ENCODE measurements at places on chromosomes 12 and 14.

DNA sequence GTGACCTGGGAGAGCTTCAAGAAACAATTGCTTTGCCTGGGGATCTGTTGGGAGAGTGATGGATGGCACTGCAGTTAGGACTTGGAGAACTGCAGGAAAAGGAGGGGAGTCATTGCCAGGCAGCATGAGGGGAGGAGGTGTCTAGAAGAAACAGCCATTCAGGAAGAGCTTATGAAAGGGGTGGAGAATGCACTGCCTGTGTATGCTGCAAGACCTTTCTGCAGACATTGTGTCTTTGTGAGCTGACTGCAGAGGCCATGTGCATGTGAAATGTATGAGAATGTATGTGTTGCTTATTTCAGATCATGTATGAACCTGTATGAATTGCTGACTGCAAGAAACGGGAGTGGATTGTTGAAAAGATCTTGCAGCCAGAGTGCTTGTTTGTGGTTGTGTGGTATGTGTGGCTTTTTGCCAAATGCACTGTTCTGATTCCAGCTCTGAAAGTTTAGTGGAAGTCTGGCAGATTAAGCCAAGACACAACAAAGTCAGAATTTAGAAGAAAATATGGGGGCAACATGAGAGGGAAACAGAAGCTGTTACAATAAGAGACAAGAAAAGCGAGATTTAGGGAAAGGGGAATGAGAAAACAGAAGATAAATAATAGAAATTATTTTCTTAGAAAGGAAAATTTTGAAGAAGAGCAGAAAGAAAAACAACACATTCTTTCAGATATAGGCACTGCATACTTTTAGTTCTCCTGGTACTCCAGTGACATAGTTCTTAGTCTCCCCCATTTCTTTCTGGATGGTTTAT lies 9.8 kb upstream of the RIMKLB start:
- peak; percentile 58 for DNase-seq

DNA sequence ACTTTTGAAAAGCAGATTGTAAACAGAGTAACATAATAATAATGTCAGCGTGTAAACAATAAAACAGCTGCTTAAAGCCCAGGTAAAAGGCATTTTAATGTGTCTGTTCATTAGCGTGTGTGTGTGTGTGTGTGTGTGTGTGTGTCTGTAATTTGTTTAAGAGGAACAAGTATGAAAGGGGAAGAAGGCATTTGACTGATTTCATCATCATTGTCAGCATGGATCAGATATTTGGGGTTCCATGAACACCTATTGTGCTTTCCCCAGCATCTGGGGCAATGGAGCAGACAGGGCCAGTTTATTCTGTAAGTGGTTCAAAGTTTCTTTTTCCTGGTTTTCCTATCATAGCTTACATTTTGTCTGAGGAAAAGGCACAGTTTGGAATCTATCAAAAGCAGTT lies 28.9 kb downstream of the SLC25A21 start:
- no peak for DNase-seq

GRCh38 chr12:49962861-49963765 lies 1.4 kb downstream of the AQP5 start:
- DNase-seq, result peak; percentile 69

DNA sequence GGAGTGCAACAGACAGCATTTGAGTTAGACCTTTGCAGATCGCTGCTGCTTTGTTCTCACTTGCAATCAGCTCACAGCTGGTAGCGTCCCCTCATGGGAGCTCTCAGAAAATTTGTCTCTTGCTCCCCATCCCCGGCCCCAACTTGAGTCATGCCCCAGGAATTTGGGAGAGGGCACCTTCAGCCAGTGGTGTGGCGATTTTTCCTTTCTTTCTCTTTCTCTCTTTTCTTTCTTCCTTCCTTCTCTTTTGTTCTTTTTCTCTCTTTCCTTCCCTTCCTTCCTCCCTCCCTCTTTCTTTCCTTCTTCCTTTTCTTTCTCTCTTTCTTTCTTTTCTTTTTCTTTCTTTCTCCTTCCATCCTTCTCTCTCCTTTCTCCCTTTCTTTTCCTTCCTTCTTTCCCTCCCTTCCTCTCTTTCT lies 34.2 kb upstream of the MAP1LC3B2 start:
- DNase-seq, result peak; percentile 34

GRCh38 chr14:76958980-76959710 lies 69.4 kb downstream of the IRF2BPL start:
- peak; percentile 46 for DNase-seq

DNA sequence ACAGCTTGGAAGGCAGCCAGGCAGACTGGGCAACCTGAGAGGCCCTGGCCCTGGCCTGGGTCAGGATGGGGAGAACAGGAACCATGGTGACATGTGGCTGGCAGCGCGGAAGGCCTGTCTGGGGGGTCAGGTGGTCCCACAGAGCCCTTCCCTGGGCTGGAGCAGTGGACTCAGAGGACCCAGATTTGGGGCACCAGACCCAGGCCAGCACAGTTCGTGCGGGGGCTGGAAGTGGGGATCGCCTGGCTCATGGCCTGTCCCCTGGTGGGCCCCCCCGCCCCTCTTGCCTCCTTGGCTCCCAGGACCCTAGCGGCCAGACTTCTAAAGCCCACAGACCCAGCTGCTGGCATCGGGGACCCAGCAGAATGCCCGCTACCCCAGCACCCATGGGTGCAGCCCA lies 21.4 kb downstream of the MTA1 start:
- no peak for DNase-seq

- DNase-seq, result no peak
These were observed 216.8 kb downstream of the ANO6 start for GRCh38 chr12:45432710-45433109.

DNA sequence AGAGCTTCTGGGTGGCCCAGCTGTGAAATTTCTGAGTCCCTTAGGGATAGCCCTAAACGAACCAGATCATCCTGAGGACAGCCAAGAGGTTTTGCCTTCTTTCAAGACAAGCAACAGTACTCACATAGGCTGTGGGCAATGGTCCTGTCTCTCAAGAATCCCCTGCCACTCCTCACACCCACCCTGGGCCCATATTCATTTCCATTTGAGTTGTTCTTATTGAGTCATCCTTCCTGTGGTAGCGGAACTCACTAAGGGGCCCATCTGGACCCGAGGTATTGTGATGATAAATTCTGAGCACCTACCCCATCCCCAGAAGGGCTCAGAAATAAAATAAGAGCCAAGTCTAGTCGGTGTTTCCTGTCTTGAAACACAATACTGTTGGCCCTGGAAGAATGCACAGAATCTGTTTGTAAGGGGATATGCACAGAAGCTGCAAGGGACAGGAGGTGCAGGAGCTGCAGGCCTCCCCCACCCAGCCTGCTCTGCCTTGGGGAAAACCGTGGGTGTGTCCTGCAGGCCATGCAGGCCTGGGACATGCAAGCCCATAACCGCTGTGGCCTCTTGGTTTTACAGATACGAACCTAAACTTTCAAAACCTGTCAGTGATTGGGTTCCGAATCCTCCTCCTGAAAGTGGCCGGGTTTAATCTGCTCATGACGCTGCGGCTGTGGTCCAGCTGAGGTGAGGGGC lies 38.9 kb downstream of the DAD1 start:
- no peak for DNase-seq

- DNase-seq, result no peak
These were observed 99.2 kb downstream of the SLC5A8 start for GRCh38 chr12:101110866-101111265.

DNA sequence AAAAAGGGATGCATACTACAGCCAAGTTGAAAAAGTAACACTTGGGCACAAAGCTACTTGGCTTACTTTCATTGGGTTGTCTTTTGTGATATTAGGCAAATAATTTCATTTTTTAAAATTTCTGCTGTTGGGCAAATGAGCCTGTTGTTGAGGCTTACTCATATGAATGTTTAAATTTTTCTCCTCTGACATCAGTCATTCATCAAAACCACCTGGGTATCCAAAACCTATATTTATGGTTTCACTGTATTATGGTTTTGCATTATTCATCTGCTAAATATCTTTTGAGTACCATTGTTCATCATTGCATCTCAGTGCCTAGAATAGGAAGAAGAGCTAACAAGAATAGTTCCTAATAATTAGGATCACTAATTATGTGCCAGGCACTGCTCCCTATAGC lies 28.1 kb downstream of the DYRK2 start:
- no peak for DNase-seq

All from LoVo (cell line).